ENCODE measurements at places on chromosomes 3 and 15.

GRCh38 chr15:56168394-56168793 lies 75.3 kb downstream of the RFX7 start:
- no peaks in the 10 kb centered on the region for H3K4me1 ChIP-seq
- H3K36me3 ChIP-seq: no peaks in the 10 kb centered on the region
- no peak overlapping the region for H3K4me3 ChIP-seq
- H3K27ac ChIP-seq: no peak overlapping the region
- no peak for DNase-seq

DNA sequence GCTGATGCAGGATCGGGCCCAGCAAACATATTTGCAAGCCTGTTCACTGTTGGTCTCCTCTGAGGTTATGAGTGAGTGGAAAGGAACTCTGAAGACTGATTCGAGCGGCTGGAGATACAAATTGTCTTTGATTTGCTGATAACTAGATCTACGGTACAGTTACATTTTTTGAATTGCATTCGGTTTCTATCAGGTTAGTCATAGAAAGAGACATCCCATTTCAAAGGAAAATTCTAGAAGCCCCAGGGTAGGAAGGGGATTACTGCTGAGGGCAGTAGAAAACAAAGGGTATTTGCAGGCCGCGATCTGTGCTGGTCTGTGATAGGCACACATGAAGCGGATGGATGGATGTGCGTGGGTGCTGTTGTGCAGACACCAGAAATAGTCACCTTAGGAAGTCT lies 228.4 kb downstream of the ITPR1 start:
- H3K27ac ChIP-seq: 0 out of 2 replicates have a peak overlapping the region, but pooled peaks have one; percentile 12
- H3K4me3 ChIP-seq: no peak overlapping the region
- H3K4me1 ChIP-seq: peaks cover 16% of the 10 kb centered on the region
- no peaks in the 10 kb centered on the region for H3K27me3 ChIP-seq
- H3K36me3 ChIP-seq: no peaks in the 10 kb centered on the region

DNA sequence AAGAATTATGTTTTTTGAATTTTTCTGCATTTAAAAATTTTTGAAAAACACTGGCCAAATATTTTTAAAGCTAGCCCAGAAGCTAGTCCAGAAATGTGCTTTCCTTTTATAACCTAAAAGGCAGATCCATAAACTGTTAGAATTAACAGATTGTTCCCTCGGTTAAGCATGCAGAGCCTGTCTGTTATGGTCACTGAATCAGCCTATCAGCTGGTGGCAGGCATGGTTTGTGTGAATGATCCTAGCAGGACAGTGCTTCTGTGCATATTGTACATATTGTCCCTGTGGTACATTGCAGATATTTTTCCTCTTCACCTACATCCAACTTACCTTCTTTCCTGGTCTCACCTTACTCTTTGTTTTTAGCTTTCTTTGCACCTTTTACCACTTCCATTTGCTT lies 53.3 kb downstream of the RARB start:
- no peak for DNase-seq
- H3K27ac ChIP-seq: no peak overlapping the region
- no peaks in the 10 kb centered on the region for H3K36me3 ChIP-seq
- H3K4me1 ChIP-seq: no peaks in the 10 kb centered on the region
- H3K4me3 ChIP-seq: no peak overlapping the region

- H3K4me3 ChIP-seq: no peak overlapping the region
- H3K27me3 ChIP-seq: no peaks in the 10 kb centered on the region
- no peak overlapping the region for H3K27ac ChIP-seq
- H3K4me1 ChIP-seq: no peaks in the 10 kb centered on the region
These were observed 23.3 kb downstream of the POPDC2 start for GRCh38 chr3:119636891-119637611.

- DNase-seq: no peak
- no peaks in the 10 kb centered on the region for H3K36me3 ChIP-seq
- peaks cover 7% of the 10 kb centered on the region for H3K4me1 ChIP-seq
These were observed 77.1 kb downstream of the CORO2B start for GRCh38 chr15:68655686-68656437.

- H3K4me3 ChIP-seq: no peak overlapping the region
- H3K4me1 ChIP-seq: no peaks in the 10 kb centered on the region
- H3K36me3 ChIP-seq: no peaks in the 10 kb centered on the region
- no peaks in the 10 kb centered on the region for H3K27me3 ChIP-seq
These were observed 376.1 kb downstream of the ZIC4 start for GRCh38 chr3:147030274-147030673.

DNA sequence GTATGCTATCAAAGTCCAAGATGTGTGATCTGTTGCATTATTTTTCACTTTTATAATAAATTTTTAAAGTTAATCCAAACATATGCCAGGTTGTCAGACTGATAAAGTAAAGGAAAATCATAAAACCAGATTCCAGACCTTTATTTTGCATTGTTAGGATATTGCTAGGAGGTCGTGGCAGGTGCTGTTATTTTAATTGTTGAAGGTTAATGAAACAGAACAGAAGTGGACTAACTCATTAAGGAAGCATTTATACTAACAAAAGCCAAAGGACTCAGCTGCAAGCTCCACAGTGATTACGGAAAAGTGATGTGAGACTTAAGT lies 63.1 kb downstream of the DCLK3 start:
- H3K4me3 ChIP-seq: no peak overlapping the region
- no peaks in the 10 kb centered on the region for H3K27me3 ChIP-seq
- no peaks in the 10 kb centered on the region for H3K4me1 ChIP-seq
- no peaks in the 10 kb centered on the region for H3K36me3 ChIP-seq
- no peak overlapping the region for H3K27ac ChIP-seq

- H3K36me3 ChIP-seq: no peaks in the 10 kb centered on the region
- H3K27ac ChIP-seq: no peak overlapping the region
- no peak for DNase-seq
- H3K27me3 ChIP-seq: peaks cover 32% of the 10 kb centered on the region
These were observed 221.4 kb downstream of the MINAR1 start for GRCh38 chr15:79653533-79653932.

DNA sequence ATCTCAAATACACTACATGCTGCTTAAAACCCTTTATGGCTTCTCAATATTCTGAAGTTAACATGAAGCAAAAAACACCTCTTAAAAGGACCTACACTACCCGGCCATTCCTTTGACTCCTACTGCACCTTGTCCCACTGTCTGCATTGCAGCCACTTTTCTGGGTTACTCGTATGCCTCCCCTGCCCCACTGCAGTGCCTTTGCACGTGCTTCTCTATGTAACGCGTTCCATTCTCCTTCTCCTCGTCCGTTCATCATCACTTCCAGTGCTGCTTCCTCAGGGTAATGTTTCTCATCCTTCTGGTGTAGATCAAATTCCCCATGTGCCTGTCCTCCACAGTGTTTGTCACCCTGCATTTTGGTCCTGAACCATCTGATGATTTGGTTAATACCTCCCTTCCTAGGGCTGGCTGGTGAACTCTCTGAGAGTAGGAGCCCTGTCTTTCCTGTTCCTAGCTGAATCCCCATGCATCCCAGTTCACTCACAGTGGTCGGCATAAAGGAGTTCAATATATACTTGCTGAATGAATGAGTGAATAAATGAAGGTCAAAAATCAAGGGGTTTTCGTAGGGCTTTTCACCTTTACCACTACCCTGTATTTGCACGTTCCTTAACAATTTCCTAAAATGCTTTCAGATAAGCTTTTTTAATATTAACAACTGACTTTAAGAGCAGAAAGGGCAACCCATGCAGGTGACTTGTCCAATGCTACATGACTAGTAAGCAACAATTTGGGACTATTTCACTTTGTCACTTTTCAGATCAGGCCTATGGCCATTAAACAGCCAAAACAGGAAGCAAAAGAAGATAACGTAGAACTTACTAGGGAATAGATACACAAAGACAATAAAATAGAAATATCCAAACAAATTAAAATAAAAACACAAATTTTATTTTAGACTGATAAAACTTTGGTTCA lies 2.4 kb upstream of the STT3B start:
- no peak overlapping the region for H3K4me3 ChIP-seq
- no peaks in the 10 kb centered on the region for H3K36me3 ChIP-seq
- no peak for DNase-seq
- H3K27ac ChIP-seq: no peak overlapping the region
- peaks cover 4% of the 10 kb centered on the region for H3K27me3 ChIP-seq

Measured in HCT116 (cell line).